Activated CD4-positive, alpha-beta T cell treated with anti-CD3 and anti-CD28 coated beads, Interleukin-2, Interleukin-6, amounts not matched to agents 100 ng/mL and 50 ng/mL, durations not matched to agents 16 hours and 8 hours (primary cell): ENCODE measurements at places on chromosomes 6 and 20.

- no peak for DNase-seq
These were observed 1.0 kb upstream of the APMAP start for GRCh38 chr20:24993337-24994185.

- no peak for DNase-seq
These were observed 101.2 kb downstream of the SNAP25 start for GRCh38 chr20:10319855-10320254.

- DNase-seq = no peak
These were observed 7.0 kb upstream of the NINL start for GRCh38 chr20:25592135-25592852.

- no peak for DNase-seq
These were observed 23.2 kb downstream of the CDH22 start for GRCh38 chr20:46285072-46285471.

DNA sequence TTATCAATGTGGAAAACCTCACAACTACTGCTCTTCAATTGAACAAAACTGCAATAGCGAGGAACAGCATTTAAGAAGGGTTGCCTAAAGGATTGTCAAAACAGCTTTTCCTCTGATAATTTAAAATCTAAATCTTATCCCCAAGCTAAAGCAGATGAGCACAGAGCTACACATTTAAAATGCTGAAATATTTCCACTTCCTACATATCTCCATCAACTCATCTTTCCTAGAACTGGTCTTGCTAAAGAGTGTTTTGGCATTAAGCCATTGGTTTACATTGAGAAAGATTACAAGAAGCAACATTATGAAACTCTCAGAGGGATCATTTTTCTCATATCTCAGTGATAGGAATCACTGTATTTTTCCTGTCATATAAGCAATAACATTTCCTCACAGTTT is 3.6 kb downstream of the OR10C1 start:
- no peak for DNase-seq

- no peak for DNase-seq
These were observed 58.1 kb downstream of the UBE2V1 start for GRCh38 chr20:50054626-50055511.

DNA sequence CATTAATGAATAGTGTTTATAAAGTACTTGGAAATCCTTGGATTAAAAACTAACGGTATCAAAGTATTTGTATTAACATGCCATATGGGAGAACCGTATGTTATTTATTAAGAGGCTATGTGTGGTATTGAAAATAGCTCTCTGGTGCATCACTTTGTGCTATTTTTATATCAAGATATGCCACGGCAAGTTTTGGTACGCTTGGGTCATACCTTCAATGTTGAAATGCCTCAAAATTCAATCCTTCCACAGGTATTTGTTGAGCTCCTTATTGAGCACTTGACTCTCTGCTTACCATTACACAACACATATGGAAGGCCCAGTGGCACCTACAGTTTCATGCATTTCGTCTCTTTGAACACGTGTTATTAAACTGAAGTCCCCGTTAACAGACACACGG is 647.9 kb downstream of the KIF16B start:
- no peak for DNase-seq
